ENCODE measurements at places on chromosomes 5 and 9.

DNA sequence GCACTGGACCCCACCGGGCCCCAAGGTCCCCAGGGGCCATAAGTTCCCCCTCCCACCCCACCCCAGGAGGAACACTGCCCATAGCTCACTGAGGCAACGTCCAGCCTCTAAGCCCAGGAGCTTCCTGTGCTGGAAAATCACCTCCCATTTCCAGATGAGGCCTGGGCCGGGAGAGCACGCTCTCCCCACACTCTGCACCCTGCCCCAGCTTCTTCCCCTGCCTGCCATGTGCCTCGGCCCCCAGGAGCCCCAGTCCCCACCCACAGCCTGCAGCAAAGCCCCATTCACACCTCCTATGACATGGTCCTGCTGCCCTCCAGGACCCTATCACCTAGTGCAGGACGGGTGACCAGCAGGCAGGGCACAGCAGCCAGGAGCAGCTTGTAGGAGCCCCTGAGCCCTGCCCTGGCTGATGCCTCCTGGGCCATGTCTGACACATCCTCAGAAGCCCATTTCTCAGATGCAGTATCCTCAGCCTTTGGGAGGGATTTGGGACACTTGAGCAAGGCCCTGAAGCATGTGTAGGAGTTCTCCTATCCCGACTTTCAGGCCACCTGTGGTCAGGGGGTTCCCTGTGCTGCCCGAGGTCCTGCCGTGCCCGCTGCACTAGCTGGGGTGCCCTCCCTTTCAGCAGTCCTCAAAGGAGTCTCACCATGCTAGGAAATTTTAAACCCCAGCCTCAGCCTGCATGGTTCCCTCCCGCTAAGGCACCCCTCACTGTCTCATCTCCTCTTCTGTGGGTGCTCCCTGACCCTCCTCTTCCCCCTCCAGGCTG, 119.4 kb upstream of the FOXD4L5 start:
- DNase-seq: no peak

- DNase-seq: no peak
Observed at GRCh38 chr9:130426883-130427282, 17.9 kb upstream of the ASS1 start.

DNA sequence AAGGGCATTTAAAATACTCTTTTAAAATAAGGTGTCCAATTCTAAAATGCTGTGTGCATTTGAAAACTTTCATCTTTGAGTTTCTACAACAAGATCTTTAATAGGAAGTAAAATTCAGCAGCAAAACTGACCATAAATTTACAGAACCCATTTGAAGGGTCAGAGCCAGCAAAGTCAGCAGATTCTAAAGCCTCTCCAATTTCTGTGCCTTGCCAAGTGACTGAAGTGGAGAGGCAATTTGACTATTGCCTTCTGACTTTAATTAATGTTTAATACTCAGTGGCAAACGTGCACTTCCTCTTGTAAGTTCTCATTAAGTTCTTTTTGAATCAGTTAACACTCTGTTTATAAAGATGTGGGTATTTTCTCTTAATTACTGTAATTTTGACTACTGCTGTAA, 155.2 kb downstream of the BAAT start:
- DNase-seq: no peak

DNA sequence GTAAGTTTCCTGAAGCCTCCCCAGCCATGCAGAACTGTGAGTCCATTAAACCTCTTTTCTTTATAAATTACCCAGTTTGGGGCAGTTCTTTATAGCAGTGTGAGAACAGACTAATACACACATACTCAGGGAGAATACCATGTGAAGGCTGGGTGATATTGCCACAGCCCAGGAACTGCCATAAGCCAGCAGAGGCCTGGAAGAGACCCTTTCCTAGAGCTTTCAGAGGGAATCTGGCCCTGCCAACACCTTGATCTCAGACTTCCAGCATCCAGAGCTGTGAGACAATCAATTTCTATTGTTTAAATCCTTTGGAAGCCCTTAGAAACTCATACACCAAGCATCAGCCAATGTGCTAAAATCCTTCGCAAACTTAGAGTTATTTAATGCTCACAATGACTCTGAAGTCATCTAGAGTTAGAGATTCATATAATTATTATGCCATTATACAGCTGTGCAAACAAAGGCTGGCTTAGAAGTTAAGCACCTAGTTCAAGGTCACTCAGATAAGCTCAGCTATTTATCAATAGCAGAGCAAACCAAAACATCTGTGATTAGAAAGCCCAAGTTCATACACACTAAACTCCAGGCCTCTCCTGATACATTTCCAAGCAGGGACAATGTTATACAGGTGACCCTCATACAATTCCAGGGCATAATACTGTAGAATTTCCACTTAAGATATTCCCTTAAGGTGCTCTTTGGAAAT, 531.8 kb upstream of the DAP start:
- no peak for DNase-seq

GRCh38 chr5:107402434-107403227, 268.1 kb downstream of the EFNA5 start:
- DNase-seq: no peak

GRCh38 chr5:113053511-113053995, 77.0 kb downstream of the DCP2 start:
- no peak for DNase-seq

DNA sequence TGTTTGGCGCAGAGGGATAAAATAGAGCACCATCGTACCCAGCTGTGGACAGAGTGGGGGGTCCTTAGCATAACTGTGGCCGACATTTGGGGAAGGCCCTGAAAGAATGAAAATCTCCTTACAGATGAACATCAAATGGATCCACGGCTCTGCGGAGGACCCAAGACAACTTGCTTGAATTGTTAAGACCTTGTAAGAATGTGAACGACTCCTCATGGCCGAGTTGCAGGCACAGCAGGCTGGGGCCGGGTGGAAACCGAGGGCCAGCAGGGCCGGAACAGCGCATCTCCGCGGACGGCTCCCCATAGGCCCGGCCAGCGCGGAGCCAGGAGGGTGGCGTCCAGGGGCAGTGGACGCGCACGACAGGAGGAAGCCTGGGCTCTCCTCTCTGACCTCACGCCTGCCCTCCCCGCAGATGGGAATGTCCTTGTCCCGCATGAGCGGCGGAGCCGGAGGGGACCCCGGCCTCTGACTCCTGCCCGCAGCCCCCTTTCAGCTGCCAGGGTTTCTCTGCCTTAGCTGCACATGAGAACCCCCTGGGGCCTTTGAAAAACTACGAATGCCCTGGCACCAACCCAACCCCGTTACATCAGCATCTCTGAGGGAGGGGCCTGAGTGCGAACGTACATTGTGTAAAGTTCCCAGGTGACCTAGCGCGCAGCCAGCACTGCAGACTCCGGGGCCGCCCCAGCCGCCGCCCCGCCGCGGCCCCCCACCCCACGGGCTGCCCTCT, 36.2 kb upstream of the PTCH1 start:
- DNase-seq: no peak

DNA sequence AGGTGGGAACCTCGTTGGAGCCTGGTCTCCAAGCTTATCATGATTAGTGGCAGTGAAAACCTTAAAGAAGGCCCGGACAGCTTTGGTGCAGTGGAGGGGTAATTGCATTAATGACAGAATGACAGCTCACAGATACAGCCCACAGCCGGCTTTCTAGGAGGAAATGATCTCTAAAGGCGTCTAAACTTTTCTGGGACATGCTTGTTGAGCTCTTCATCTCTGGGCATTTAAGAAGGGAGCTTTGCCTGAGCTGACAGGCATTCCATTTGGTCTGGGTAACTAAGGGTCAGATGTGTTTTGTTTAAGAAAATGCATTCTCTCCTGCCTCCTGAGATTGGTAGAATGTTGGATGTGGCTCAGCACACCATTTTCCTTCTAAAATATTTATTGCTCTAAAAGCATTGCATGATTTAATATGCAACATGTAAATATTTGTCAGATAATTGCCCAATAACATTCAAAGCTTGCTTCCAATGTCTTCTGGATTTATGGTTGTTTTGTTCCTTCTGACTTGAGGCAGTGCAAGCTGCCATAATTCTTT, 4.0 kb downstream of the ANKRD33B start:
- DNase-seq: no peak

GRCh38 chr9:132141948-132142594, 19.8 kb upstream of the NTNG2 start:
- no peak for DNase-seq

DNA sequence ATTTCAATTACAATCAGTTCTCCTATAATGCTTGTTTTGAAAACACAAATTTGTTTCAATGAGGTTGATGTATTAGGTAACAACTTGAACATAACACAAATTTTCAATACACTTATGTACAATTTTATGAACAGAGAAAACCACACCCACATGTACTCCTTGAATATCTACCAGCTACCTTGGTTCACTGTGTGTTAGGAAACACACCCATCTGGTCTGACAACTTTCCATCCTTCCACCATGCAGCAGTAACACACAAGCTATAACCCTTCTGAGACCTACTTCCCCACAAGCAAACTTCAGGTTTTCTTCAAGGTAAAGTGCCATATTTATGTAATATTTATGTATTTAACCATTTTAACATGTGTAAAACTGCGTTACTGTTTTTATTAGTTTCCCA, 36.4 kb upstream of the UBQLN1 start:
- DNase-seq: no peak

GRCh38 chr5:56207537-56207936, 25.6 kb downstream of the ANKRD55 start:
- no peak for DNase-seq

DNA sequence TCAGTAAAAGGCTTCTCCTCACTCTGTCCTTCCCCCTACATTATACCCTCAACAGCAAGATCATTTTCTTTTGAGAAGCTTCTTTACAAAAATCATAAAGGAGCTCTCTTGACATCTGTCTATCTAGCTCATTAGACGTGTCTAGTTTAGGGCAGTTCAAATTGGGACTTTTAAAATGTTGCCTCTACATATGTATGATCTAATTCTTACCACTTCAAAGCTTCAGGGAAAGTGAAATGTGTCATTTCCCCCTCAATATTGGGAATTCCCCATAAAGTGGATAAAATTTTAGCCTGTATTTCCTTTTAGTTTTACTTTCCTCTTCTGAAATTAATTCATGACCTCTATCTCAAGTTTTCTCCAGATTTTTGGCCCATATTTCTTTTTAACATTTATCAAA, 323.7 kb downstream of the ARRDC3 start:
- no peak for DNase-seq

DNA sequence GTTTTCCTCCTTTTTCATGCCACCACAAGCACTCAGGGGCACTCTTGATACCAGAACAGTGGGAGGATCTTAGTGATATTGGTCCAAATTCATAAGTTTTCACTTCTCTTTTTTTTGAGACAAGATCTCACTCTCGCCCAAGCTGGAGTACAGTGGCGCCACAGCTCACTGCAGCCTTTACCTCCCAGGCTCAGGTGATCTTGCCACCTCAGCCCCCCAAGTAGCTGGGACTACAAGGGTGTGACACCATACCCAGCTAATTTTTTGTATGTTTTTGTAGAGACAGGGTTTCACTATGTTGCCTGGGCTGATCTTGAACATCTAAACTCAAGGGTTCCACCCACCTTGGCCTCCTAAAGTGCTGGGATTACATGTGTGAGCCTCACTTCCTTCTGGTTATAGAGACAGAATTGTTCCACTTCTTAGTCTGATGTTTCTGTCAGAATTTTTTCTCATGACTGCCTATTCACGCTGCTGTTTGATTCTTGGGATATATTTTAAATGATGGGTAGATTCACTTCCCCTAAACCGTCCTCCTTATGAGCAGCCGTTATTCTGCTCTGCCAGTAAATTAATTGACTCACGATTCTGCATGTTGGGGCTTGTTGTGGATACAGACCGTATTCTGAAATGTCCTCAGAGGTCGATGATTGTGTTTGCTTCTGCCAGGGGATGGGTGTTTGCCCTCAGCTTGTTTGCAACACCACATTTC, 30.8 kb downstream of the MTAP start:
- DNase-seq: no peak

GRCh38 chr5:177351392-177352329, at the start of gene LMAN2:
Gene LMAN2, minus strand, starts transcription at chr5:177351668. Its CDS starts 21 bp downstream, at chr5:177351647.
- peak; percentile 95 for DNase-seq

- DNase-seq: no peak
Observed at GRCh38 chr5:112025757-112026156, 268.8 kb upstream of the NREP start.

GRCh38 chr9:74556685-74557084, 59.5 kb downstream of the RORB start:
- DNase-seq: no peak

GRCh38 chr9:36063804-36064447, 27.2 kb downstream of the RECK start:
- DNase-seq: no peak

GRCh38 chr9:121963528-121963995, 129.5 kb downstream of the TTLL11 start:
- DNase-seq: no peak

- DNase-seq: no peak
Observed at GRCh38 chr9:1522219-1522767, 472.1 kb downstream of the DMRT2 start.

GRCh38 chr9:121861501-121862180, 210.2 kb downstream of the DAB2IP start:
- peak; percentile 72 for DNase-seq

- no peak for DNase-seq
Observed at GRCh38 chr5:151953833-151954232, 29.2 kb upstream of the GLRA1 start.

- DNase-seq: no peak
Observed at GRCh38 chr9:21615446-21615845, 133.3 kb upstream of the IFNE start.

GRCh38 chr9:99488131-99489059, 266.3 kb downstream of the SEC61B start:
- no peak for DNase-seq

DNA sequence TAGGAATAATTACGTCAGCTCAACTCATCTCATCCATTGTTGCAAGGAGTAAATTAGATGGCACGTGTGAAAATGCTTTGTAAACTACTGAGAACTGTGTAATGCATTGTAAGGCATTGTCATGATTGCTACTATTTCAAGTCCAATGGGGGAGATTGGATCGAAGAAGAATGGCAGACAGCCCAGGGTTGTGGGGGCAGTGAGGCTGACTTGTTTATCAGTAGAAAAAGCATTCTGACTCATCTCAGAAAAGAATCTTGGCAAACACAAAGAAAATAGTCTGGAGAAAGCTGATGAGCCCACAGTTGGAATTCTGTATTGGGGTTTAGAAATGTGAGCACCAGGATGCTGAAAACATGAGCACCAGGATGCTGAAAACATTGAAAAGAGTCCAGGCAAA, 28.0 kb upstream of the DAP start:
- no peak for DNase-seq

DNA sequence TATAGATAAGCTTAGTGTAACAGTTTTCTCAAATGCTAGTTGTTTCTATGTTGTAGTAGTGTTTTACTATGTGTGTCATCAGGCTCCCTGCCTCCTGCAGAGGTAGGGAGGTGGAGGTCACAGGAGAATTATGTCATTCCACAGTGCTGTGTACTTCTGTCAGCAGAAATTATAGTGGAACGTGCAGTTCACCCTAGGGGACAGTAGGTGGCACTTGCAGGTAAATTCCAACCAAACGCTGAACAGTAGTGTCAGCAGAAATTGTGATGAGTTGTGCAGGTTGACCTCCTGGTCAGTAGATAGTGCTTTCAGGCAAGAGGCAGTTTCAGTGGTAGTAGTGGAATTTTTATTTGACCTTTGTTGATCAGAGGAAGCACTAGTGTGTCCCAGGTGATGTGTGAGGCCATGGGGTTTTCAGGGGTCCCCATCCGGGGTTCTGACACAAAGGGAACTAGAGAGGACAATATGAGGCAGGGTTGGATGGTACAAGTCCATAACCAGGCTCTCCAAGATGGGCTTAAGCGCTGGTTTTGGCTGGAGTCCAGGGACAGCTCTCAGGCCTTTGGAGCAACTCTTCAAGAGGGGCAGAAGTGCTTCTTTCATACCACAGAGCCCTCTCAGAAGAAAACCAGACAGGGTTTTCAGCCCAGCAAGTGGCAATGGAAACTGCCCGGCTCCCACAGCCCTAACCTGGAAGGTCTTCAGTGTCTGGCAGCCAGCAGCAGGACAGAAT, 402.9 kb downstream of the CYLC2 start:
- DNase-seq: peak; percentile 61
